ENCODE measurements at places on chromosomes 16 and 17. TPM values are rescaled to one million over a fixed set of nuclear protein-coding genes. Genes with fewer than 3 reads are reported as not detected.

USP31 gene
- 13.2 TPM for total RNA-seq

SLC22A31 gene
- not detected for total RNA-seq

CCL8 gene
- total RNA-seq, result not detected

KRT27 gene
- total RNA-seq, result not detected

CSF3 gene
- 0.96 TPM for total RNA-seq

FOXO3B gene
- total RNA-seq, result 1.7 TPM

GLP2R gene
- total RNA-seq, result not detected

HYDIN gene
- 0.43 TPM for total RNA-seq

MCRIP2 gene
- 55.4 TPM for total RNA-seq

JPH3 gene
- not detected for total RNA-seq

GNGT2 gene
- total RNA-seq, result not detected

ANKRD13B gene
- total RNA-seq, result 4.0 TPM

TBX4 gene
- total RNA-seq, result not detected

FAM171A2 gene
- 3.6 TPM for total RNA-seq

SBK1 gene
- total RNA-seq, result 0.48 TPM

KRT31 gene
- total RNA-seq, result not detected

TTLL6 gene
- under 0.01 TPM for total RNA-seq

ACE gene
- total RNA-seq, result 0.85 TPM

CX3CL1 gene
- not detected for total RNA-seq

NDUFB10 gene
- 114 TPM for total RNA-seq

CCL17 gene
- total RNA-seq, result not detected

GJD3 gene
- not detected for total RNA-seq

CDYL2 gene
- total RNA-seq, result 7.0 TPM

HS3ST3B1 gene
- 2.2 TPM for total RNA-seq

KRTAP1-5 gene
- not detected for total RNA-seq

ZNF689 gene
- 3.8 TPM for total RNA-seq

ZG16B gene
- 0.64 TPM for total RNA-seq

CD300C gene
- total RNA-seq, result not detected

CCDC78 gene
- 2.2 TPM for total RNA-seq

FBXW10B gene
- 1.4 TPM for total RNA-seq

OR4D1 gene
- not detected for total RNA-seq

ATP2A3 gene
- total RNA-seq, result not detected

RNF157 gene
- not detected for total RNA-seq

CCL14 gene
- total RNA-seq, result not detected

FBXW10 gene
- total RNA-seq, result 0.21 TPM

NPW gene
- total RNA-seq, result under 0.01 TPM

CACNG3 gene
- not detected for total RNA-seq

TAC4 gene
- not detected for total RNA-seq

KRTAP4-5 gene
- not detected for total RNA-seq

C17orf113 gene
- 0.48 TPM for total RNA-seq

CTRB1 gene
- not detected for total RNA-seq

CCDC200 gene
- not detected for total RNA-seq

SPATA22 gene
- total RNA-seq, result not detected

CLEC18A gene
- total RNA-seq, result 1.2 TPM

SLC25A39 gene
- 111 TPM for total RNA-seq

CHD9 gene
- total RNA-seq, result 34.0 TPM

GDPD1 gene
- total RNA-seq, result 1.9 TPM

Data from tracheal epithelial cell (primary cell).